ENCODE measurements at places on chromosomes 12 and 14.
A peak's percentile ranks its signal among the peaks of the same experiment; 100 is the strongest.

DNA sequence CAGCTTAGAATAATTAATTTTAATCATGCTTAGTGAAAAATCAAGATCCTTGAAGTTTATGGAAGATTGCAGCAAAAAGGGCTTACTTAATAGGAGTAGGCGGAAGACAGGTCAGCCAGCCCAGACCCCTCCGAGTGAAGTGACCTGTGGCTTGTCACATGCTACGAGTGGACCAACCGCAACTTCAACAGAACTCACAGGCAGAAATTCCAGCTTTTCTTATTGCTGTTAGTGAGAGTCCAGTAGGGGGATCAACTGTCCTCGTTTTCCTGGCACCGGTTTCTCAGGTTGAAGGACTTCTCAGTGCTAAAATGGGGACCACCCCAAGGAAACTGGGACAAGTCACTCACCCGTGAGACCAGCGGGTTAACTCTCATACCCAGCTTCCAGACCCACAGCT is 72.9 kb downstream of the ACACB start:
- DNase-seq: no peak

- no peak for DNase-seq
These were observed 28.3 kb downstream of the VCPKMT start for GRCh38 chr14:50088117-50088515.

GRCh38 chr12:49948866-49949845 is 1.4 kb upstream of the AQP2 start:
- no peak for DNase-seq

GRCh38 chr14:102013669-102014200 is 49.4 kb downstream of the DYNC1H1 start:
- DNase-seq: no peak

DNA sequence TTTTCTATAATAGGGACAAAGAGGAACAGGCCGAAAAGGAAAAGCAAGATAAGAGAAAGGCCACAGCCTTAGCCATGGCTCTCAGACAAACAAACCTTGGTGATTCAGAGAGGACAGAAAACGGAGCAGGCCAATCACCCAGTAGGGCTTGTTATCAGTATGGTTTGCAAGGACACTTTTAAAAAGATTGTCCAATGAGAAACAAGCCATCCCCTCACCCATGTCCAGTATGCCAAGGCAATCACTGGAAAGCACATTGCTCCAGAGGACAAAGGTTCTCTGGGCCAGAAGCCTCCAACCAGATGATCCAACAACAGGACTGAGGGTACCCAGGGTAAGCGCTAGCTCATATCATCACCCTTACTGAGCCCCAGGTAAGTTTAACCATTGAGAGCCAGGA is 243.8 kb upstream of the BTG1 start:
- DNase-seq: no peak

DNA sequence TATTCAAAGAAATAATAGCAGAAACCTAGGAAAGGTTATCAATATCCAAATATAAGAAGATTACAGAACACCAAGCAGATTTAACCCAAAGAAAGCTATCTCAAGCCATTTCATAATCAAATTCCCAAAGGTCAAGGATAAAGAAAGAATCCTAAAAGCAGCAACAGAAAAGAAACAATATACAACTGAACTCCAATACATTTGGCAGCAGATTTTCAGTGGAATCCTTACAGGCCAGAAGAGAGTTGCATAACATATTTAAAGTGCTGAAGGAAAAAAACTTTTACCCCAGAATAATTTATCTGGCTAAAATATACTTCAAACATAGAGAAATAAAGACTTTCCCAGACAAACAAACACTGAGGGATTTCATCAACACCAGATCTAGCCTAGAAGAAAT is 54.3 kb downstream of the DENND5B start:
- DNase-seq: no peak

- DNase-seq: no peak
These were observed 176.7 kb downstream of the PTPN11 start for GRCh38 chr12:112595410-112595809.

- no peak for DNase-seq
These were observed 53.9 kb downstream of the ZC3H14 start for GRCh38 chr14:88616697-88617096.

- DNase-seq: no peak
These were observed 38.0 kb downstream of the ABCD2 start for GRCh38 chr12:39581592-39581991.

GRCh38 chr14:20247646-20248246 is 8.7 kb downstream of the OR11H4 start:
- no peak for DNase-seq

DNA sequence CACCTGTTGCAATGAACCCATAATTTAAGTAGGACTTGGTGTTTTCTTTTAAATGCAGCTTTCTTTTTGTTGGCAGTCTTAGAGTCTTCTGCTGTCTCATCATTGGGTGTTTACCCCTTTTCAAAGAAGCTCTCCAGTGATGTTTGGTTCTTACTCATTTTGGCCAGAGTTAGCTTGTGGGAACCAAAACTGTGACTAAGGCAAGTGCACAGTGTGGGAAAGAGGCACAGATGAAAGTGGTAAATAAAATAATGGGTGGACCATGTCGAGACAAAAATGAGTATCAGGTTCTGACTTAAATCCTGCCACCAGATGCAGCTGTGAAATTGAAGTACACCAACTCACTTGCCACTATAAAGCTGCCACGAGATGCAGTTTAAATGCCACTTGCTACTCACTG is 615.4 kb upstream of the MIS18BP1 start:
- no peak for DNase-seq

- no peak for DNase-seq
These were observed 49.9 kb downstream of the PTHLH start for GRCh38 chr12:27922531-27923139.

- DNase-seq: no peak
These were observed 21.6 kb downstream of the ZC3H14 start for GRCh38 chr14:88584451-88584850.

DNA sequence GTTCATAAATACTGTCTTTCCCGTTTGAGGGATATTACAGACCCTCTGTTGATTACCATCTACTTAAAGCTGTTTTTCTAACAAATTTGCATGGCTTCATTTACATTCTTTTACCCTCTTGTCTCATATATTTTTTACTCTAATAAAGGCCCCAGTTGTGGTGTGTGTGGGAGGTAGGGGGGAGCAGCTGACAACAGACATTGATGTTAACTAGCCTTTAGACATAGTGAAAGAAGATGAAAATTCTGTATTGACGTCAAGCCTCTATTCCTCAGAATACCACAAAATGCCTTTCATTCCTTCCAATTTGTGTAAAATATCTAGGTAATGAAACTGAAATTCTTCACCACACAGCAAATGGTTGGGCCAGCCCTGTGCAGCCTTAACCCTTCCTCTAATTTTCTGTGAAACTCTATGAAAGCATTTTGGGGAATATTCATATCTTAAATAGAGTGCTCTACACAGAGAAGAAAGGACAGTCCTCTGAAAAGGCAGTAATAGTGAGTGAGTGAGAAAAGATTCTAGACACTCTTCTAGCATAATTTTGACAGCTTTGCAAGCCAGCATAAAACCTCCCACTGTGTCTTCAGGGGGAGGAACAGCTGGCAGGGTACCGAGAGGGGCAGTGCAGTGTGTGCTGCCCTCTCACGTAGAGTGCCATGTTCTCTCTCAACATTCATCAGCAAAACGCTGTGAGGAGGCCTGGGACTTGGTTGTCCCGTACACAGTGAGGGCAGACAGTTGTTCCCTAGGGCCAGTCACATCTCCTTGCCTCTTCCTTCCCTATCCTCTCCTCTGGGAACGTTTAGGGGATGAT is 20.1 kb upstream of the CERS5 start:
- DNase-seq: peak; percentile 73

DNA sequence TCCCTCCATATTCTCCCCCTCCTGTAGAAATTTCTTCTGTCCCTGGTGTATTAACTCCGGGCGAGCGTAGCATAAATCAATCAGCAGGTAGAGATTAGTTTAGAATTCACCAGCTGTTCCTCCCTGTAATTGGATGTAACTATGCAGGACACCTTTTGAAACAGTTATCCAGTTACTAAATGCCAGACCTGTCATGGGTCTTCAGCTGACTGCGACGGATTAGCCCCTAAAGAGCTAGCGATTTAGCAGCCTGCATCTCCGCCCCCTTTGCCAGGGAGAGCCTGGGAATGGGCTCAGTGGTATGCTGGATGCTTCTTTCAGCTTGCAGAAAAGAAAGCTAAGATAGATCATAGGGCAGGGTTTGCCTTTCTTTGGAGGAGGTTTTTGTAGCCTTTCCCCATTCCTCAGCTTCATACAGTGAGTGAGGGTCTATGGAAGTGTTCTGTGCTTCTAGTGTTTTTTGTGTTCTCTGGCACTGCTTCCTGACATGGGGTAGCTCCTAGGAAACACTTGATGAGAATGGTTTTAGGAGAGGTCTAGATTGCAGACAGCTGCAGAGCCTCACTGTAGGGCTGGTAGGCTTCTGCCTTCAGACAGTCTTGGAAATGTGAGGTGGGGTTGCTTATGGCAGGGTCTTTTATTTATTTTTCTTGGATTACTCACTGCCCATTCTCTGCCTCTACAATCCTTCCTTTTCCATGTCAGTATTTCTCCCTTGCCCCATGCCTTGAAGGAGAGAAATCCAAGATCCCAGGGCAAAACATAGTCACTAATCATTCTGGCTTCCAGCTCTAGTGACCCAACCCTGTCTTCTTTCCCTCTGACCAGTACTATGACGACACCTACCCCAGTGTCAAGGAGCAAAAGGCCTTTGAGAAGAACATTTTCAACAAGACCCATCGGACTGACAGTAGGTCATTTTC is 16.7 kb downstream of the COPZ1 start:
- no peak for DNase-seq

DNA sequence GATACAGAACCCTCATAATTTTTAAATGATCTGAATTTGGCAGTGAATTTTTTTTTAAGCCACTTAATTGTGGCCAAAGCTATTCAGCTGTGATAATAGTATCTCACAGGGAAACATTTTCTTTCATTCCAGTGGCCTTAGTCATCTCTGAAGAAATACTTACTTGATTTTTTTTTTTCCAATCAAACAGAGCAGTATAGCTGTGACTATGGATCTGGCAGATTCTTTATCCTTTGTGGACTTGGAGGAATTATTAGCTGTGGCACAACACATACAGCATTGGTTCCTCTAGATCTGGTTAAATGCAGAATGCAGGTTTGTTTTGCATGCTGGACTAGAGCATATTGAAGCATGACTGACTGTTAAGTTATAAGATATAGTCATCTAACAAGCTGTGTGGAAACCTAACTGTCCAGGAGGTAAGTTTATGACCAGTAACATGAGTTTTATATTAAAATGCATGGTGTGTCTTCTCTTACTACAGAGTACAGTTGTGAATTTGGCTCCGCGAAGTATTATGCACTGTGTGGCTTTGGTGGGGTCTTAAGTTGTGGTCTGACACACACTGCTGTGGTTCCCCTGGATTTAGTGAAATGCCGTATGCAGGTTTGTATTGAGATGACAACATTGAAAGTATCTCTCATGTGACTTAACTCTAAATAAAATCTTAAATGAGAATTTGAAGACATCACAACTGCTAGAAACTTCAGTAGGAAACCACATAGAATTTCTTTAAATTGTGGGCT is 1.9 kb downstream of the SLC25A3 start:
- DNase-seq: peak; percentile 44

DNA sequence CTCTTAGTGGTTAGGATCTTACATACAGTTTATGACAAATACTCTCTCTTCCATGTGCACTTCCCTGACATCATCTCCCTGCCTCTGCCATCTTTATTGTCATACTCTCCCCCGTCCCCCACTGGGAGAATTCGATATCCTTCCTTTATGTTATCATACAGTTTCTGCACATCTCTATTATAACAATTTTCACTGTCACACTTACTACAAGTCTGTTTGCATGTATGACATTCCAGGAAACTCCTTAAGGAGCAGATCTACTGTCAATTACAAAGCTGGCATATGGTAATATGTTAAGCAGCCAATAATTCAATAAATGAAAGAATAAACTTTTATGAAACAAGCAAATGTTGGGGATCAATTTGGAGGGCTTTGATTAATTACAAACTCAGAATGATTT is 91.1 kb downstream of the KCNH5 start:
- no peak for DNase-seq

- DNase-seq: no peak
These were observed 20.8 kb downstream of the CFAP251 start for GRCh38 chr12:121939186-121939585.

- peak; percentile 23 for DNase-seq
These were observed 10.5 kb downstream of the KRT2 start for GRCh38 chr12:52641468-52641867.

DNA sequence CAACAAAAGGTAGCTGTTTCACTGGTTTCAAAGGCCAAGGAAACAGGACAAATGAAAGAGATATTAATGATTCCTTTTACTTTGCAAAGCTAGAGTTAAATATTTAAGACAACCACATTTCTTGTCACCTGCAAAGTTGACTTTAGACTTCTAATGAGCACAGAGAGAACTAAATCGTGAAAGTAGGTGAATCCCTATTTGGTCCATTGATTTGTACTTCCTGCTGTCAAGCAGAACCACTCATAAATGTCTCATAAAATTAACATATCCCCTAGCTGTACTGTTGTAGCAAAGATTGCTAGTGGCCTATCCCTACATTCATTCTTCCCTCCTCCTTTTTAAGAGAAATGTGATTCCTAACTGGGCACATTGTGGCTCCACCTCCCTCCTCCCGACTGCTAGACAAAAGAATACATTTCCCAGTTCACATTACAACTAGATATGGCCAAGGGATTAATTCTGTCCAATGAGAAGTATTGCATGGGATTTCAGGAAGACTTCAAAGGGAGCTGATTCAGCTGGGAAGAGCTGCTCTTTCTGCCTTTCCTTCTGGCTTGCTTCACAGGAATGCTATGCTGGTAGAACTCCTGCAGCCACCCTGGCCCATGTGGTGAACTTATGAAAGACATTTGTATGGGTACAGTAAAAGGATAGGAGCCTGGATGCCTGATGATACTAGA is 227.5 kb upstream of the ABCD2 start:
- DNase-seq: no peak

DNA sequence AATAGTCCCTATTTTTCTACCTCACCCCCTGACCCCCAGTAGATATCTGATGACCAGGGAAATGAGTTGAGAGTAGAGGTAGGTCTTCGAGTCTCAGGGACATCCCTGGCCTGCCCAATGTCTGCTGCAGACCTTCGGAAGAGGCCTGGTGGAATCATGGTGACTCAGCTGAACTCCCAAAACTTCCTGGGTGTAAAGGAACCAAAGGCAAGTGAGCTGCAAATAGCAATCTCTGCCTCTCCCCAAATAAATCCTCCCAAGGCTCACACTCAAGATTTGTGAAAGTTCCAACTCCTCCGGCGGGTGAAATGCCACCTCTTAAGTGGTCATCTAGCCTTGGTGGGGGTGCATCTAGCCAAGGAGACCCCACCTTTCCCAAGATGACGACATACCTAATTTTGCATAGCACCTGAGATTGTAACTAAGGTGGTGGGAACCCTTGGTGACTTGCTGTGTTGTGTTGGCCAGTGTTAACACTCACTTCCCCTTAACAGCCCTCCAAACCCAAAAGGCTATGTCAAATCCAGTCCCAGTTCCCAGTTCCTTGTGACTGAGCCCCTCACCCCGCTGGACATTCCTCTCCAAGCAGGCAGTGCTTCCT is 6.3 kb downstream of the ZFP36L1 start:
- DNase-seq: peak; percentile 30

- no peak for DNase-seq
These were observed 34.2 kb downstream of the AACS start for GRCh38 chr12:125099409-125099782.

- no peak for DNase-seq
These were observed 2.6 kb downstream of the CCDC85C start for GRCh38 chr14:99601361-99601831.

- DNase-seq: no peak
These were observed 7.2 kb downstream of the MBIP start for GRCh38 chr14:36313206-36313605.

- DNase-seq: no peak
These were observed 128.2 kb upstream of the RTL1 start for GRCh38 chr14:101031721-101032120.

GRCh38 chr14:24910408-24910986 is 139.4 kb downstream of the STXBP6 start:
- no peak for DNase-seq

Measured in stimulated activated CD8-positive, alpha-beta memory T cell treated with anti-CD3 and anti-CD28 coated beads, Interleukin-4, amount 100 ng/mL, for 48 hours (primary cell).